ENCODE measurements at places on chromosomes 7 and 10.

GRCh38 chr7:1724118-1724910 lies 54.2 kb downstream of the ELFN1 start:
- no peak overlapping the region for H3K4me3 ChIP-seq
- no peak for DNase-seq
- no peak overlapping the region for H3K27ac ChIP-seq
- peaks cover 3% of the 10 kb centered on the region for H3K27me3 ChIP-seq
- H3K36me3 ChIP-seq = no peaks in the 10 kb centered on the region
- H3K4me1 ChIP-seq = no peaks in the 10 kb centered on the region

GRCh38 chr10:100130831-100131230 lies 49.2 kb upstream of the CPN1 start:
- peaks cover 2% of the 10 kb centered on the region for H3K36me3 ChIP-seq
- peaks cover 12% of the 10 kb centered on the region for H3K27me3 ChIP-seq
- DNase-seq = no peak
- H3K4me3 ChIP-seq = no peak overlapping the region
- no peak overlapping the region for H3K27ac ChIP-seq

DNA sequence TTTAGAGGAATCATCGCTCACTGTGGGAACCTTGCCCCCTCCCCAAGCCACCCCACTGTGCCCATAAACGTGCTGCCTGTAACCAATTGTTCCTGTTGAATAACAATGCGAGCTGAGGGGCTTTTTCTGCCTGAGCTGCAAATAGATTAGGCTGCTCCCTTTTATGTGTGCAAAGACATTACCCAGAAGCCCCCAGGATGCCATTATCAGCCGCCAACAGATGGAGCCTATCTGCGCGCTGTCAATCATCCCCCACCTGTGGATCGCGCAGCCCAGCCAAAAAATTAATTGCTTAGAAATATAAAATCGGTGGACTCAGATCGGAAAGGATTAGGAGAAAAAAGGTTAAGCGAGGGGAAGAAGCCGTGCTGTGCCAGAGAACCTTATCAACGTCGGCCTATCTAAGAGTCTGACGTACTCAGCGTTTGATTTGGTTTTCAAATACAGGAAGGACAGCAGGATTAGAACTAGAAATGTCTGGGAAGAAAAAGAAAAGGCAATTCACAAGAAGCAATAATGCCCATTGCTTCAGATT lies 167.3 kb upstream of the MYO3A start:
- no peaks in the 10 kb centered on the region for H3K4me1 ChIP-seq
- no peak overlapping the region for H3K27ac ChIP-seq
- H3K27me3 ChIP-seq = peaks cover 20% of the 10 kb centered on the region
- DNase-seq = no peak
- no peak overlapping the region for H3K4me3 ChIP-seq

- peaks cover 91% of the 10 kb centered on the region for H3K27me3 ChIP-seq
- no peak for DNase-seq
- peaks cover 59% of the 10 kb centered on the region for H3K4me1 ChIP-seq
- no peak overlapping the region for H3K27ac ChIP-seq
- no peaks in the 10 kb centered on the region for H3K36me3 ChIP-seq
- H3K4me3 ChIP-seq = no peak overlapping the region
Measured at GRCh38 chr10:123142701-123143161, 5.2 kb upstream of the HMX2 start.

DNA sequence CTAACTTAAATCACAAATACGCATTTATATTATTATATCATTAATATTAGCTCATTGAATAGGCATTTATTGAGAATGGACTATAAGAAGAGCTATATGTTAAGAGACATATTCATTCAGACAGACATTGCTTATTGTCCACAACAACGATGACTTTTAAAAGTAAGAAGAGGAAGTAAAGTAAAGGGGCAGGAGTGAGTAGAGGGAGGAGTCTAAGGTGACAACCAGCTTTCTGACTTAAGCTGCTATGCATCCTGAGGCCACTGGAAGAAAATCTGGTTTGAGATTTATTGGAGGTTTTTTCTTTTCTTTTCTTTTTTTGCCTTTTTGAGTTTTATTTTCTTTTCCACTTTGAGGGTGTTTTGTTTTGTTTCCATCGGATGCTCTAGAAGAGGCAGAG lies 723.5 kb downstream of the GRM8 start:
- no peak for DNase-seq
- no peaks in the 10 kb centered on the region for H3K36me3 ChIP-seq
- H3K4me3 ChIP-seq = no peak overlapping the region
- no peak overlapping the region for H3K27ac ChIP-seq
- no peaks in the 10 kb centered on the region for H3K27me3 ChIP-seq
